ENCODE measurements at places on chromosomes 1 and 21. TPM values are rescaled to one million over a fixed set of nuclear protein-coding genes. Genes with fewer than 3 reads are reported as not detected.

FNDC5 gene
- total RNA-seq: not detected

AZIN2 gene
- total RNA-seq: 4.9 TPM

SELP gene
- 1.3 TPM for total RNA-seq

LCE1B gene
- not detected for total RNA-seq

AMY1C gene
- total RNA-seq: not detected

SRGAP2 gene
- total RNA-seq: 15.2 TPM

DCST1 gene
- 0.39 TPM for total RNA-seq

OR2AK2 gene
- 0.70 TPM for total RNA-seq

SH2D5 gene
- total RNA-seq: not detected

COL24A1 gene
- total RNA-seq: 0.25 TPM

OLFML2B gene
- total RNA-seq: not detected

OVAAL gene
- not detected for total RNA-seq

LCA5L gene
- total RNA-seq: not detected

CLCA1 gene
- not detected for total RNA-seq

FAM72D gene
- not detected for total RNA-seq

TRPM2 gene
- 2.9 TPM for total RNA-seq

RPL11 gene
- total RNA-seq: 2,191 TPM

RAB3B gene
- not detected for total RNA-seq

ESRRG gene
- not detected for total RNA-seq

GUCA2A gene
- not detected for total RNA-seq

IL12RB2 gene
- total RNA-seq: 0.98 TPM

DCDC2B gene
- total RNA-seq: 0.14 TPM

OR6N1 gene
- not detected for total RNA-seq

FCGR3A gene
- total RNA-seq: 0.25 TPM

FMN2 gene
- not detected for total RNA-seq

VASH2 gene
- total RNA-seq: 0.11 TPM

TAS1R1 gene
- total RNA-seq: not detected

UBXN10 gene
- 0.22 TPM for total RNA-seq

HEYL gene
- not detected for total RNA-seq

ZRANB2 gene
- total RNA-seq: 102 TPM

LRRC8B gene
- total RNA-seq: 15.4 TPM

THEM5 gene
- not detected for total RNA-seq
